ENCODE measurements at places on chromosomes 12 and 14.

GRCh38 chr14:51087031-51087441 lies 7.9 kb downstream of the TRIM9 start:
- DNase-seq: peak; percentile 95

GRCh38 chr12:21764950-21765349 lies 9.6 kb downstream of the KCNJ8 start:
- no peak for DNase-seq

GRCh38 chr14:77303417-77304156 lies 17.1 kb downstream of the POMT2 start:
- DNase-seq: peak; percentile 76

DNA sequence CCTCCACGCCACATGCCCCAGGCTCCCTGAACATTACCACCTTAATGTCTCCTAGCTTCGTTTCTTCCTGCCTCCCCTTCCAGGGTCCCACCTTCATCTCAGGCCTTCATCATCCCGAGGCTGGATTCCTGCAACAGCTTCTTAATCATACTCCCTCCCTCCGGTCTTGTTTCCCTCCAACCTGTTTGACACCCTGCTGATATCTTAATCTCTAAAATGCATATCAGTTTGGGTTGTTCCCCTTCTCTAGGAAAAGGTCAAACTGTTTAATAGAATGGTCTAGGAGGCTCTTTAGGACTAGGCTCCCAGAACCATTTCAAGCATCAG lies 125.5 kb upstream of the ARHGAP5 start:
- DNase-seq: no peak

- DNase-seq: no peak
Observed at GRCh38 chr12:11556682-11557081, 92.8 kb upstream of the ETV6 start.

DNA sequence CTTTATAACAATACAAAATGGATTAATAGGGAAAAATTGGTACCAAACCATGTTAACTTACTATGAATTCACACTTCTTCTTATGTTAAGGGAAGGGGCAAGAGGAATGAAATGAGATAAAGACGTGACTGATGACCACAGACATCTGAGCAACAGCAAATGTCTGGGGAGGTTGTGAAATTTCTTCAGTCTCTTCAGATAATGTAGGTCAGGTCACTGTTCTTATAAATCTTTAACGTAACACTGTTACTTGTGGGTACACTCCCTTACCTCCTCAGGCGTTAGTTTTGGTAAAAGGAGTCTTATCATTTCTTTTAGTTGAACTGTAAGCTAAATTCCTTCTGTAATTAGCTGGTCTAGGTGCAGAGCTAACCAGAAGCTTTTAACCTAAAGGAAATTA lies 405.0 kb upstream of the LRFN5 start:
- DNase-seq: no peak

- DNase-seq: no peak
Observed at GRCh38 chr12:123126294-123127181, 24.4 kb downstream of the PITPNM2 start.

- peak; percentile 86 for DNase-seq
Observed at GRCh38 chr12:128337431-128338170, 70.6 kb downstream of the TMEM132C start.

DNA sequence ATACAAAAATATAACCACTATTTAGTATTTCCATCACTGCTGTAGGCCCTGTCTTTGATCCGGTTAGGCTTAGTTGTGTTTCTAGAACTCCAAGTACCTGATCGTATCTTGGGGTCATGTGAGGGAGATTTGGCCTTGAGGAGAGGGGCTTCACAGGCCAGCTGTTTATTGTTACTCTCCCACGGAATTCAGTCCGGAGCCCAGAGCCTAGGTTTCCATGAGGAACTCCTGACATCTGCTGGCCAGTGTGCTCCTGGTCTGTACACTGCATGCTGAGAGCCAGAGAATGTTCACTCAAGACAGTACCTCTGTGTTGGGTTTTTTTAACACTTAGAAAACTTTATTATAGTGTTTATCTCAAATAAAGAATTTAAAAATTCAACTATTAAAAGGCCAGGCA lies 341.0 kb upstream of the TMEM132C start:
- no peak for DNase-seq

DNA sequence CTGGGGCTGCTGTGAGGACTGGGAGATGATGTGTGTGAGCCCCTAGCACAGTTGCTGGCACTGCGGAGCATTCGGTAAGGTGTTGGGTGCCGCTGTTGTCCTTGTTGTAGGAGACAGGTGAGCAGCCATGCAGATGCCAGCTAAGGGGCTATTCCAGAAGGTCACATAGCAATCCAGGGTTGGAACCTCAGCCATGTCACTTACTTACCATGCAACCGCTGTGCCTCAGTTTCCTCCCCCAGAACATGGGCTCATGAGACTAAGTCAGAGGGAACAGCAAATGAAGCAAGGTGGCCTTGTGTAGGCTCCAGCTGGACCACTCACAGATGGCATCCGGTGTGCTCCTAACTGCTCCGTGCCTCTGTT lies 13.2 kb downstream of the DTX1 start:
- DNase-seq: no peak

DNA sequence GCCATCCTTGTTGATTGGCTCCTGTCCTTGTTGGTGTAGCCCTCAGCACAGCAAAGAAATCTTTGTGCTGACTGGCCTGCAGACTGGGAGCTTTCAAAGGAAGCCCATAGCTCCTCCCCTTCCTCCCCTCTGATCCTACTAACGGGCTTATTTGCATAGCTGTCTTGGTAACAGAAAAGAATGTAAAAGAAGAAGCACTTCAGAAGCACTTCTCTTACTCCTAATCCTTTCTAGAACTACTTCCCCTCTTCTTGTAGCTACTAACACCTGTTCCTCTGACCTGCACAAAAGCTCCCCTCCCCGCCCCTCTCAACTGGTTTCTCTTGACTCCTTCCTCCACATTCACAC lies 14.3 kb upstream of the RIC8B start:
- no peak for DNase-seq

GRCh38 chr14:78088916-78089315 lies 81.3 kb upstream of the NRXN3 start:
- peak; percentile 27 for DNase-seq

GRCh38 chr14:99320105-99320572 lies 48.1 kb upstream of the BCL11B start:
- peak; percentile 67 for DNase-seq

GRCh38 chr12:1439687-1440086 lies 154.7 kb downstream of the FBXL14 start:
- DNase-seq: no peak

- no peak for DNase-seq
Observed at GRCh38 chr12:132111654-132112304, 32.3 kb downstream of the DDX51 start.

DNA sequence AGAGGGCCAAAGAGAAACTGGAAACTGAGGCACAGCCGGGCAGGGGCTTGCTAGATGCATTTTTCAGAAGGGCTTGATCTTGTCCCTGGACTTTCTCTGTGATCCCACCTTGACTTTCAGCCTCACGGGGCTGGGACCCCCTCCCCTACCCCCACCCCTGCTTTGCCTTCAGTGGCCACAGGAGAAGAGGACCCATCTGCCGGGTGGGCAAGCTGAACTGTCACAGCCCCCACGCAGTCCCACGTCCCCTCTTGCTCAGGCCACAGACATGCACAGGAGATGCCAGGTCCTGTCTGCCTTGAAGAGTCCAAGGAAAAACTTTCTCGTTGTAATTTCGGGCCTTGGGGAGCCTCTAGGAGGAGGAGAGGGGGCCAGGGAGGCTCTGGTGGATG lies 158.9 kb downstream of the KIF26A start:
- DNase-seq: no peak

DNA sequence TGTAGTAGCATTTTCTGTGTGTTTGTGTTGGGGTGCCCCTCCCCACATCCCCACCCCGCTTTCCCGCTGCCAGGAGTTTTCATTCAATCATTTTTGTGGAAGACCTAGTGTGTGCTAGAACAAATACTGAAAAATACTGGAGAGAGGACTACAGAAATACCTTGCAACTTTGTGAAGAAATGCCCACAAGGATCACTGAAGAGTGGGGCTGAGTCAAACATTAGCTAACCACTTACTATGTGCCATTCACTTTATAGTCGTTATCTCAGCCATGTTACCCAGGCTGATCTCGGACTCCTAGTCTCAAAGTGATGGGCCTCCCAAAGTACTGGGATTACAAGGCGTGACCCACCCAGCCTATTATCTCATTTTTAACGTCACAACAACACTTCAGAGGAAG lies 559 bp upstream of the LMBR1L start:
- no peak for DNase-seq

GRCh38 chr12:57992001-57992400 lies 50.6 kb downstream of the ATP23 start:
- no peak for DNase-seq

DNA sequence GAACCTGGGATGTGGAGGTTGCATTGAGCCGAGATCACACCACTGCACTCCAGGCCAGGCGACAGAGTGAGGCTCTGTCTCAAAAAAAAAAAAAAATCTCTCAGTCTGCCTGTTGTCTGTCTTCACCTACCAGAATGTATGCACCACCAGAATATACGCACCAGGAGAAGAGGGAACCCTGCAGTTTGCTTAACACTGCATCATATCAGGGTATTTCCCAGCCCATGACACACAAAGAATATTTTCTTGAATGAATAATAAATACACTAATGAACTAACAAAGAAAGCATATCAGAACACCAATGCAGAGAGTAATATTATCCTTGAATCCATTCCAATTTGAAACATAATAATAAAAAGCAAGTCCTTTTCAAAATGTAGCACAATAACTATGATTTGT lies 44.2 kb upstream of the FOXN3 start:
- no peak for DNase-seq

DNA sequence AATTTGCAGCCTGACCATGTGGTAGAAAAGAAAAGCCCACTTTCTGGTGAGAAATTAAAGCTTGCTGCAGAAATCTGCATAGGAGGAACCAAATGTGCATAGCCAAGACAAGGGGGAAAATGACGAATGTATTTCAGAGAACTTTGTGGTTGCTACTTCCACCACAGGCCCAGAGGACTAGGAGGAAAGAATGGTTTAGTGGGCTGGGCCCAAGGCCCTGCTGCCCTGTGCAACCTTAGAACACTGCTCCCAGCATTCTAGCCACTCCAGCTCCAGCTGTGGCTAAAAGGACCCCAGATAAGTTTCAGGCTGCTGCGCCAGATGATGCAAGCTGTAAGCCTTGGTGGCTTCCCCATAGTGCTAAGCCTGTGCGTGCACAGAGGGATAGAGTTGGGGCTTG lies 764.3 kb downstream of the SLC6A15 start:
- no peak for DNase-seq

DNA sequence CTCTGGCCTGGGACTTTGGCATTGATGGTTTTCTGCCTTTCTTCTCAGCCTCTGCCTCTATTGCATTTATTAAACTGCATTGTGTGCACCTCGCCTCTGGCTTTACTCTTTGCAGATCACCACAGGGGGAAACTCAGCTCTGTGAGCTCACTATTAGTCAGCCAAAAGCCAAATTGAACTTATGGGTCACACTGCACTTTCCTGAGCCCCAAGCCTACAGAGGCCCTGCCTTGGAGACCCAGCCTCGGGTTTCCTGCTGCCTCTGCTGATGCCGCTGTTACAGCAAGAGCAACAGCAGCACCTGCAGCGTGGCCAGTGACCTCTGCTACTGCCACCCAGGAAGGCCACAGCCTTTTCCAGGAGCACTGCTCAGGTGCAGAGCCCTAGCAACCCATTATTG lies 122.5 kb downstream of the DAD1 start:
- no peak for DNase-seq

- peak; percentile 89 for DNase-seq
Observed at GRCh38 chr12:49888461-49889151, 15.1 kb downstream of the FAIM2 start.

- DNase-seq: peak; percentile 76
Observed at GRCh38 chr12:62722971-62723680, 211.8 kb downstream of the PPM1H start.

DNA sequence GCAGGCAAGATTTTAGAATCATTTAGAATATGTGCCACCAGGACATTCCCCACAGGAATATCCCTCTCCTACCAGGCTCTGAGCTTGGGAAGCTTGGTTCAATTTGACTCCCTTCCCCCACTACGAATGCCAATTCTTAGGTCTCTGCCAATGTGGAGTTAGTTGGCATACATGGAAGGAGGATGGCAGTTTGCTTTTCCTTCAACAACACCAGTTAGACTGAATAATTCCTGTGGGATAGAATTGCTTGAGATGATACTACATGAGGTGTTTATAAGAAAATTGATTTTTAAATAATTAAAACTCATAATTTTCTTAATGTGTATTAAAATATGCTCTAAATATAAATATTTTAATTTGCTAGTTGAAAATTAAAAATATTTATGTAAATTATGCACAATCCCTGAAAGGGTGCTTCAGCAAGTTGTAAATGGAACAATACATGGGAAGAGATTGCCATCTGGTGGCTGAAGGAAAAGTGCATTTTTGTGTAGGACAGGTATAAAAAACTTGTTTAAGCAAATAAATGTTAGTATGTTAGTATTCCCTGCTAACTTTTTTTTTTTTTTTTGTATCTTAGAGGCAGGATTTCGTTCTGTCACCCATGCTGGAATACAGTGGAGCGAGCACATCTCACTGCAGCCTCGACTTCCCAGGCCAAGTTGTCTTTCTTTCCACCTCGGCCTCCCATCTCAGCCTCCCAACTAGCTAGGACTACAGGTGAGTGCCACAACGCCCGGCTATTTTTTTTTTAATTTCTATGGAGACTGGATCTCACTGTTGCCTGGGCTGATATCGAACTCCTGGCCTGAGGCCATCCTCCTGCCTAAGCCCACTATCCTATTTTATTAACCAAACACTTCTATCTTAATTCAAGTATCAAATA lies 25.8 kb upstream of the STRAP start:
- peak; percentile 54 for DNase-seq

GRCh38 chr12:12350868-12351463 lies 924 bp upstream of the MANSC1 start:
- DNase-seq: peak; percentile 46

DNA sequence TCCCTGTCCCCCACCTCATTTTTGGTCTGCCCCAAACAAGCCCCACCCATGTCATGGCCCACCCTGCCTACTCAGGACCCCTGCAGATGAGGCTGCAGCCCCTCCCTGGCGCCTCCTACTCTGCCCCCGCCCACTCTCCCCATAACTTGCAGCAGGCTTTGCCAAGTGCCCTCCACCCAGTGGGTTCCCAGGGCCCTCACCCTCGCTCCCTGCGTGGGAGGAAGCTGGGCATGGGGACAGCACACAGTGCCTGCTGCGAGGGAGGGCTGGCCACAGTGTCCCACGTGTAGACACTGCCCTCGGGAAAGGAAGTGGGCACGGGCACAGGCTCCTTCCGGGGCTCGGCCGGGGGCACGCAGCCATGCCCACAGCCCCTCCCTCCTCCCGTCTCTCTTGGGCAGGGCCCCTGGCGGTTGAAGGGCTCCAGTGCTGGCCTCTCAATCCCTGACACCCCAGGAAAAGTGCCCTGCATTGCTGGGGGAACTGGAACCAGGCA lies 9.4 kb downstream of the AKT1 start:
- DNase-seq: no peak

GRCh38 chr12:111437816-111438454 lies 32.2 kb downstream of the SH2B3 start:
- no peak for DNase-seq

GRCh38 chr14:23259426-23259825 lies 21.7 kb downstream of the RNF212B start:
- DNase-seq: no peak

- DNase-seq: no peak
Observed at GRCh38 chr12:67797185-67797741, 148.7 kb downstream of the DYRK2 start.

- DNase-seq: peak; percentile 78
Observed at GRCh38 chr12:101570047-101570446, 24.7 kb upstream of the MYBPC1 start.

- no peak for DNase-seq
Observed at GRCh38 chr12:28884904-28885679, 264.0 kb upstream of the FAR2 start.

All from NCI-H69 (cell line).